ENCODE measurements at places on chromosomes 7 and 10.

- no peak for DNase-seq
These were observed 76.4 kb downstream of the GRK5 start for GRCh38 chr10:119283818-119284217.

DNA sequence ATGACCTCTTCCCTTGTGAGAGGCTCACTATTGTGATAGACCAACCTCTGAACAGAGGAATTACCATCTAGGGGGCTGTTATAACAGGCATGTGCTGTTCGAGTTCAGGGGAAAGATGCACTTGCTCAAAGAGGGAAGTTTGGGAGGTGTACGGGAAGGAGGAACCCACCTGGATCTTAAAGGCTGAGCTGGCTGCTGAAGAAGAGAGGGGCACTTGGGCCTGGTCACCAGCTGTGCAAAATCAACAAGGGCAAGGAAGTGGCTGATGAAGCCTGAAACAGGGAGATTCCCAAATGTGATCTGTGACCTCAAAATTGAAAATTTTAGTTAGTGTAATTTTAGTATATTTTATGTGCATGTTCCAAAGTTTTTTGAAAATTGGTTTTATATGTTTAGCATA is 407.2 kb downstream of the AUTS2 start:
- no peak for DNase-seq

- no peak for DNase-seq
These were observed 45.0 kb upstream of the DPYSL4 start for GRCh38 chr10:132141526-132142395.

GRCh38 chr10:30439931-30440330 is 5.9 kb downstream of the MAP3K8 start:
- no peak for DNase-seq

GRCh38 chr7:101987494-101987893 is 170.1 kb downstream of the CUX1 start:
- DNase-seq = no peak

All from stimulated activated CD4-positive, alpha-beta T cell treated with anti-CD3 and anti-CD28 coated beads, Interleukin-2, amount 100 ng/mL, for 4 hours (primary cell).